Amniotic stem cell (primary cell): ENCODE measurements at places on chromosomes 16 and 17.

DNA sequence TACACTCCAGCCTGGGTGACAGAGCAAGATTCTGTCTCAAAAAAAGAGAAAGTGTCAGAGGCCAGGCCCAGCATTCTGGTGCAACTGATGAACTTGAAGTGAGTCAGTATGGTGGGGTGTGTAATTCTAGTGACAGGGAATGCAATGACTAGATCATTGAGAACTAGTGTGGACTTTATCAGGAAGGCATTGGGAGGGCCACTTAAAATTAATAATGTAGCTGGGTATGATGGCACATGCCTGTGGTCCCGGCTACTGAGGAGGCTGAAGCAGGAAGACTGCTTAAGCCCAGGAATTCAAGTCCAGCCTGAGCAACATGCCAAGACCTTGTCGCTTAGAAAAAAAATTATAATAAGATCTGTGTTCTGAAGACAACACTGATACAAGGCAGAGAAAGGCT, 90.8 kb downstream of the STX8 start:
- DNase-seq = no peak

DNA sequence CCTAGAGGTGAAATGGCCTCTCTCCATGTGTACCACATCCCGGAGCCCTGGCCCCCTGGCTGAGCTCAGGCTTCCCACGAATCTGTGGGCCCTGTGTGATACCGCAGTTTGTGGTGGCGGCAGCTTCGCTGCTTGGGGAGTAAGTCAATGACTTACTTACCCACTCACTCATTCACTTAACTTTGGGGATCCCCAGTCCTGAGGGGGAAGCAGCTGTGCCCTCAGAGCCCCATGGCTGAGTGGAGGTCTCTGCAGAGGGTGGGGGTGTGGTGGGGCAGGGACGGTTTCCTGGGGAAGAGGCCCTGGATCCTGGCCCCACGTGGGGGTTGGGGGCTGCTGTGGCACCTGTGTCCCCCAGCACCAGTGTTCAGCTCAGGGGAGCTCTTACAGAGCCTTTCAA, 13.2 kb downstream of the KCNJ12 start:
- DNase-seq = no peak

DNA sequence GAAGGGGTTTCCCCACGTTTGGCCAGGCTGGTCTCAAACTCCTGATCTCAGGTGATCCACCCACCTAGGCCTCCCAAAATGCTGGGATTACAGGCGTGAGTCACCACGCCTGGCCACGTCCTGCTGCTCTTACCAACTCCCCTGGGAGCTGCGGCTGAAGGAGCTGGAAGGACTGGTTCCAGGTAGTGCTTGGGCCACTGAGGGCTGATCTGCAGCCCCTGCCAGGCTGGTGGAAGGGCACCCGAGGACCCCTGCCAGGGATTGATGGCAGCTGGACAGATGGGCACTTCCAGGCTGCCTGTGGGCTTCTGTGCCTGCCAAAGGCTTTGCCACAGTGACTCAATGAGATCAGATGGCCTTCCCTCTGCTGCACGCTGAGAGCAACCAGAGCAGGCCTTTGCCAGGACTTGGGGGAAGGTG, 2.3 kb downstream of the OXLD1 start:
- no peak for DNase-seq

DNA sequence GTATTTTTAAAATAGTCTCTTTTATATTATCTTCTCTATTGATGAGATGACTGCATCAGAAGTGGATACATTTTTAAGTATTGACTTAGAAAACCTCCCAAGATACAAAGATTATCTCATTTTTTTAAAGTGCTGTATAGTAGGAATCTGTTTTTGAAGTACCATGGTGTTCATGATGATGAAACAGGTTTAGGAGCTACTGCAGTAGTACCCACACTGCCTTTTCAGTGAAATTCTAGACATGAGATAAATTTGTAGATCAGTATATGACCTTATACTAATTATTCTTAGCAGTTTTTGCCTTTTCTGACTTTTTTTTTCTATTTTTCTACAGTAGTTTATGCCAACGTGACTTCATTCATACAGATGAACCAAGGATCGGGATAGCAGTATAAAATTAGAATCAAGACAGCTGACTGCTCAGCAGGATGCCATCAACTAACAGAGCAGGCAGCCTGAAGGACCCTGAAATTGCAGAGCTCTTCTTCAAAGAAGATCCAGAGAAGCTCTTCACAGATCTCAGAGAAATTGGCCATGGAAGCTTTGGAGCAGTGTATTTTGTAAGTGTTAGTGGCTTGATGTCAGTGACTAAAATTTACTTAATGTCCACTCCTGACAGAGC, 61.1 kb downstream of the TAOK1 start:
- DNase-seq = no peak

- DNase-seq = no peak
Measured at GRCh38 chr16:5006348-5007193, 27.2 kb downstream of the NAGPA start.

DNA sequence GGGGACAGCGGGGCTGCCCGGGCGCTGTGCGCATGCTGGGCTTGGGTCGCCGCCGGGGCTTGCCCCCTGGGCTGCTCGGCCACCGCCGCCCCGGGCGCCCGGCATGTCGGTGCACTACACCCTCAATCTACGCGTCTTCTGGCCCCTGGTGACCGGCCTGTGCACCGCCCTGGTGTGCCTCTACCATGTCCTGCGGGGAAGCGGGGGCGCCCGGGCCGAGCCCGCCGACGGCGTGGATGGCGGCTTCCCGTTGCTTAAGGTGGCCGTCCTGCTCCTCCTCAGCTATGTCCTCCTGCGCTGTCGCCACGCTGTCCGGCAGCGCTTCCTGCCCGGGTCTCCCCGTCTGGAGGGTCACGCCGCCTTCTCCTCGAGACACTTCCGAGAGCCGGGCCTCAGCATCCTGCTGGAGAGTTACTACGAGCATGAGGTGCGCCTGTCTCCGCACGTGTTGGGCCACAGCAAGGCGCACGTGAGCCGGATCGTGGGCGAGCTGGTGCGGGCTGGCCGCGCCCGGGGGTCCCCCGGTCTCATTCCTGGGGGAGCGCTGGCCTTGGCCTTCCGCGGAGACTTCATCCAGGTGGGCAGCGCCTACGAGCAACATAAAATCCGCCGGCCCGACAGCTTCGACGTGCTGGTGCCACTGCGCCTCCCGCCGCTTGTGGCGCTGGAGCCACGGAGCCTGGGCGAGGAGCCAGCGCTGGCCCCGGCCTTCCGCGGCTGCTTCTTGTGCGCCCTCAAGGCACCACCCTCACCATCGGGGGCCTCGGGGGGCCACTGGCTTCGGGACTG, 789 bp downstream of the ITPRIPL2 start:
- DNase-seq = no peak

- no peak for DNase-seq
Measured at GRCh38 chr16:78478267-78478861, 378.9 kb downstream of the WWOX start.

GRCh38 chr16:27273670-27274423, 5.3 kb upstream of the NSMCE1 start:
- DNase-seq = no peak

DNA sequence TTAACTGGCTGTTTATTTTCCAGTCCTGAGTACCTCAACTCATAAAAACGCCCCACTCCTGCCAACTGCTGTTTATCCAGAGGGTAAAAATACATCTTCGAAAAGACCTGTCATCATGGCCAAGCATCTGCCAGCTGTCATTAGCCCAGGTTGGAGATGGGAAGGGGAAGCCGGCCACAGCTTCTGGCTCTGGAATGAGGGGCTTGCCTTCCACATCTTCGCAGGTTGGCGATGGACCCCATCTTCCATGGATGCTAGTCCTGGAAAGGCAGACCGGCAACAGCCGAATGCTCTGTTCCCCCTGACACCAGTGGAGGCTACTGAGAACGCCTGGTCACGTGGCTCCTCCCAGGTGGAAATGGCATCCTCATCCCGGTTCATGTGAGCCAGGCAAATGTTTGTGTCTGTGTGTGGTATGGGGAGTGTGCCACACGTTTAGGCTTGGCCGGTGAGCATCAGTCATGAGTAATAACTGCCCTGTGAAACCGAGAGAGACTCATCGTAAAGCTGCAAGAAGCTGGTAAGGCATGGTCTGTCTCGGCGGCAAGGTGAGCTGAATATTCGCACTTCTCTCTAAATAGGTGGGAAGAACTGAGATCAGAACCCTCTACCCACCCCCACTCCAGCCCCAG, 420 bp upstream of the KRTAP17-1 start:
- DNase-seq = no peak
